ENCODE measurements at places on chromosomes 6 and 20.

GRCh38 chr20:37807471-37808232 lies 95.3 kb upstream of the VSTM2L start:
- DNase-seq = no peak

GRCh38 chr6:142280265-142280664 lies 21.5 kb upstream of the ADGRG6 start:
- DNase-seq = no peak

DNA sequence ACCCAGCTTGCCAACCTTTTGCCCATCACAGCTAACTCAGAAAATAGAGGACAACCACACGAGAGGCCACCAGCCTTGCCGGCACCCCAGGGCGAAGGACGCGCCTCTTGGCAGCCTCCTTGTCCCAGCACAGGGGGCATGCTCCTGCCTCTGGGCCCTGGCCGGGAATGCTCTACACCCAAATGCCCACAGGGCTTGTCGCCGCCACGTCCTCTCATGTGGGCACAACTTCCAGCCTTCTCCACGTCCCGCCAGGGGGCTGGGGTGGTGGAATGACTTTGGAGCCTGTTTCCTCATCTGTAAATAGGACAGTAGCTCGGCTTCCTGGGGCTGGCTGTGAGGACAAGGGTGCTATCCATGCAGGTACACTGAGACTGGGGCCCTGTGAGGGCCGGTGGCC lies 152.4 kb upstream of the MLN start:
- no peak for DNase-seq

DNA sequence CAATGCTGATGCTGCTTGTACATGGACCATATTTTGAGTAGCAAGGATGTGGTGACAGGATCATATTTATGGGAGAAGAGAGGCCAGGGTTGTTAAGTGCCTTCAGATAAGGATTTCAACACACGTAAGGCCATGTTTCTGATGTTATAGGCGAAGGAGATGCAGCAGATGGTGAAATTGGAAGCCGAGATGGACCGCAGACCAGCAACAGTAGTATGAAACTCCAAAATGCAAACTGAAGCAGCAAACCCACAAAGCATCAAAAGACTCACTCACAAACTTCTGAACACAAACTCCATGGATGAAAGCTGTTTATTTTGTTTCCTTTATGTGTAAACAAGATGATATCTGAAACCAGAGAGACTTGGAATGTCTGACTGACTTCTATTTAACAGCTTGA lies 35.6 kb upstream of the LAMP5 start:
- DNase-seq = no peak

DNA sequence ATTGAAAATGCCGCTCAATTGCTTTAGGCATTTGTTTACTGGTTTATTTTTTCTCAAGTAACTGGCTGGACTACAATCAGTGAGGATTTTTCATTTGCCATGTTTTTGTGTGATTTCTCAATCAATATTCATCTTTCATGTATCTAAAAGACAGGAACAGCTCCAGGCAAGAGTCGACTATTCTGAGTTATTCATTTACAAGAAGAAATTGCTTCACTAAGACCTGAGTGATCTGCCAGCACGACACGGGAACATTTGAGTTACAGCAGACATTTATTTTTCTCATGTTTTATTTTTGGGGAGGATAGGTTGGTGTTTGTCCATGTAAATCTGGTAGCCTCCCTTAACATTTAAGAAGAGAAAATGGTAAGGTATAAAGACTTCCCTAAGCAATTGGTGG lies 124.1 kb downstream of the CBLN4 start:
- DNase-seq = no peak

- no peak for DNase-seq
Measured at GRCh38 chr6:167053895-167054530, 54.8 kb downstream of the CEP43 start.

DNA sequence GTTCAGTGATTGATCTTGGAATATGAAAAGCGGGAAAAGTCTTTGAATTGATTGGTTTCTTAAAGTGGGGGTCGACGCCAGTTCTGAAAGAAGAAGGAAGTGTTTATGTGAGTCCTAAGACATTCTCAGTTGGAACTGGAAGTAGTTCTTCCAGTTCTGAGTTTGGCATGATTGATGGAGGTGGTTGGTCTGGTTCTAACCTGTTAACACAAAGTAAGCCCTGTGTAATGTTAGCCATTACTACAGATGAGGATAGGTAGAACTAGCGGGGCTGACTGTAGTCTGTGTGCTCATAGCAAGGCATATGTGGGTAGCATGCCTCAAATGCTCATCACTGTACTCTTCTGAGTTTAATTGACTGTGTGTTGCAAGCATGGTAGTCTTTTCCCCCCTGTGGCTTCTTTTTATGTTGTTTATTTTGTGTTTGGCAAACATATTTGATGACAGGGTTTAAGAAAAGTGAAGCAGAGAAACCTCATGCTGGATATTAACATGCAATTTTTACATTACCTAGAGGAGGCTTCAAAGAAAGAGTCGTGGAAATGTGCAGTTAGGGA lies 24.9 kb downstream of the CITED2 start:
- no peak for DNase-seq

DNA sequence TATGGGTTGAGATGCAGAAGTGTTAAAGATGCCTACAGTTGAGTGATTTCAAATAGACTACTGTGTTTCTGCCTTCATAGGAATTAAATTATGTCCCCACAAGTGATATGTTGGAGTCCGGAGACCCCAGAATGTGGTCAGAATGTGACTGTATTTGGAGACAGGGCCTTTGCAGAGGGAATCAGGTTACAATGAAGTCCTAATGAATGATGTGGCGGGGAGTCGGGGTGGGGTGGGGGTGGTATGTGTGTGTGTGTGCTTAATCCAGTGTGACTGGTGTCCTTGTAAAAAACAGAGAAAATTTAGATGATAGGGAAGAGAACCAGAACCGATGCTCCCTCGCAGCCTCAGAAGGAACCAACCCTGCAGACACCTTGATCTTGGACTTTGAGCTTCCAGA lies 448.2 kb downstream of the QKI start:
- DNase-seq = peak; percentile 49

DNA sequence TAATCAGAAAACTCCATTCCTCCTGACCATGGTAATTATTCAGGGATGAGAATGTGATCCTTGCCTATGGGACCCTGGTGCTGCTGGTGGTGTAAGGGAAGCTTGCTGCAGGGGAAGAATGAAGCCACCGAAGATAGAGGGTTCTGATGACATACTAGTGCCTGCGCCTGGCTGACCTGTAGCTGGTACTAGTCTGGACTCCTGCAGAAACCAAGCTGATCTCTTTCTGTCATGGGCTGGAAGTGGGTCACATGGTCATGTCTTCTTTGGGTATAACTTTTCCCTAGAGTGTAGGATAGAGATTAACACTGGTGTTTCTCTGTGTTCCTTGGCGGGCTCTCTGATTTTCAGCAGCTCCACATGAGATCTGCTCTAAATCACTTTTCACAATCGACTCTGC lies 8.6 kb upstream of the SLC4A11 start:
- no peak for DNase-seq

DNA sequence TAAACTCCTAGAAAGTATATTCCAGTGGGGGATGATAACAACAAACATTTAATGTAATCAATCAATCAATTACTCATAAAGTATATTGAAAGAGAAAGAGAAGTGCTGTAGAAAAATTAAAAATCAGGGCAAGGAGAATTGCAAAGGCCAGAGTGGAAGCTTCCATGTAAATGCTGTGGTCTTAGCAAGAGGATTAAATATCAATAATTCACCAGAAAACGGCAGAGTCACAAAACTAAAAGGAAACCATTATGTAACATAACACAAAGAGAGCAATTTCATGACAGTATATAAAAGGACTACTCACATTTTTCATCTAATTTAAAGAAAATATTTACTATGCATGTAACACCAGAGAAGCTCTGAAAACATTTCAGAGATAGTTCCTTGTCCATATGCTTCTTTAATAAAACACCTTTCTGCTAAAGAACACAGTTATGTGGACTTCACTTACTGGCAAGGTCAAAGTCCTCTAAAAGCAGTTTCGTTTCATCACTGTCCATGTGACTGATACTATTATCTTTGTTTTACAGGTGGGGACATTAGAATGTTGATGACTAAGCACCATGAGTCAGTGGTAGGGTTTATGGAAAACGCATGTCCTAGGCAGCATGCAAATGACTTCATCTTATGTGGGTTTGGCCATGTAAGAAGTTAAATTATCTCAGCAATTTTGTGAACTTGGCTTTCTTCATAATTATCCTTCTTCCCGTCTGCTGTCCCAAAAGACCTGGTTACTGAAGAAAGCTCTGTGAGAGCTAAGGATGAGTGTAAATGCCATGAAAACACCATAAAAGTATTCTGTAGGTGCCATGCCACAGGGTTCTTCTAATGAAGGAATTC lies 185.8 kb upstream of the TENT5A start:
- peak; percentile 94 for DNase-seq

DNA sequence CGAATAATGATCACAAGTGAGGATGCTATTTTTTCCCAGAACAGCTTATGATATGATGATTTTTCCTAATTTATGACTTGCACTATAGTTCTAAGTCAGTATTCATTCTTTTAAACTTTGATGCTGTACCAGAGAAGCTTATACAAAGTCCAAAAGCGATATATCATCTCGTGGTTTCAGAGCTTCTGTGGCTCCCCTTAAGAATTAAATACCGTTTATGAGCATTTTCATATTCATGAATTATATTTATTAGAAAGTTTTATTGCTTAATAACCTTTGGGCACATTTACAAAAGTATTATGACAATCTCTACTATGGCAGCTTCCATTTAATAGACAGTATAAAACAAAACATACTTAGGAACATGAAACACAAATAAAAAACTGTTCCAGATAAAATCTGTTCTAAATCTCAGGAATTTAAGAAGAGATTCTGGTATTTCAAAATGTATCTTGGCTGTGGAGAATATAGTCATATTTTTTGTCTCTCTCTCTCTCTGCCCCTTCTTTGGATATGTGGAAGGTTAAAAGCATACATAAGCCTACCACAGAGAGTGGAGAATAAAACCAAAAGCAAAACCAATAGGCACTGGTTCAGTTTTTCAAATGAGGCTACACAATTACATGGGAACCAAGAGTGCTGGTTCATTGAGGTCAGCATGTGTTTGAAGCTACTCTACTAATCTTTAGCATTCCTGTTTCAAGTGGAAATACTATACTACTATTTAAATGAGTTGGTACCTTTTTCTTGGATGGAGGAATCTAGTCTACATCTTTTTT lies 884.5 kb upstream of the GJE1 start:
- peak; percentile 9 for DNase-seq

DNA sequence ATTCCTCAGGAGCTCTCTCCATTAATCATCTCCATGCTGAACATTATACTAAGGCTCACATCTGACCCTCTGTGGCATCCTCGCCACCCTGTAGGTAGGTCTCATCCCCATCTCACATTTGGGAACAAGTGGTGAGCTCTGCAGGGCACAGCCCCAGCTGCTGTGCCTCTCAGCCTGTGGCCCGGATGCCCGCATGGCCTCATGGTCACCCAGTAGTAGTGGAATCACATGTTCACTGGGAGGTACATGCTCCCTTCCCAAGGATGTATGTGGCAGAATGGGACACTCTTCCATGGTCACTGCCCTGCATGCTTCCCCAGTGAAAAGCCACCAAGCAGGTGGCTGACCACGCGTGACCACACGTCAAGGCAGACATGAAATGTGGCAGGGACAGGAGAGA lies 26.3 kb upstream of the APMAP start:
- no peak for DNase-seq

DNA sequence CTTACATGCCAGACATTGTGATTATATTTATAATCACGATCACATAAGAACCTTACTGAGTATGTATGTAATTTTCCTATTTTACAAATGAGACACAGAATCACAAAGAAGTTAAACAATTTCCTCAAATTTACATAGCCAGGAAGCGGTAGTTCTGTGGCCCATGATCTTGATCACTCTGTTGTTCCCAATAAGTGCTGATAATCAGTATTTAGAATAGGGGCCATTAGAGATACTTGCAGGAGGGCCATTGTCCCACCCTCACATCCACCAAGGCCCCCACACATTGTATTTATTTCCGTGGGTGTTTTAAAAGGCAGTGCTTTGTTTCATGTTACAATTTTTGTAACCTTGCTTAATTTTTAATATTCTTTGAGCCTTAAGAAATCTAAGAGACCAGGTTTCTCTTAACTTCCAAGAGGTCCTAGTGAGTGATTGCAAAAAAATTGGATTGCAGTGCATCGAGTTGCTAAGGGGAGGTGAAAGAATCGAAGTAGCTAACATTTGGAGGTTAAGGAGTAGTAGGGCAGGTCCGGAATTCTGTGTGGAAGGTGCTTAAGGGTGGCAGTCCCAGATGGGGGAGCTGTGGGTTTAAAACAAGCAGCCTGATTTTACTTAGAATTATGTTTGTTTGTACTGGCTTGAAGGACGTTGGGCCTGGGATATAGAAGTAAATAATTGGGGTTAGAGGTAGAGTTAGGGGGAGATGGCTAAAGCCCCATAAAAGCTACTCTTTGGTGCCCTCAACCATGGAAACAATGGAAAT lies 339.4 kb downstream of the CDKAL1 start:
- DNase-seq = no peak

DNA sequence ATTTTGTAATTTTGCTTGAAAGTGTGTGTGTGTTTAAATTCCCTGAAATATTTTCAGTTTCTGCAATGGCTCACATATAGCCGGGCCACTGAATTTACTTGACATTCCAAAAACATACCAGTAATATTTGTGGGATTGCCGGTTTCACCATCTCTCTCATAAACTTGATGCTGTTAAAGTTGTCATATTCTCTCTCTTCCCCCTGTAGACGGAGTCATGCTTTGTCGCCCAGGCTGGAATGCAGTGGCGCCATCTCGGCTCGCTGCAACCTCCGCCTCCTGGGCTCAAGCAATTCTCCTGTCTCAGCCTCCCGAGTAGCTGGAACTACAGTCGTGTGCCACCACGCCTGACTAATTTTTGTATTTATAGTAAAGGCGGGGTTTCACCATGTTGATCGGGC lies 122.1 kb downstream of the TIAM2 start:
- DNase-seq = peak; percentile 96

DNA sequence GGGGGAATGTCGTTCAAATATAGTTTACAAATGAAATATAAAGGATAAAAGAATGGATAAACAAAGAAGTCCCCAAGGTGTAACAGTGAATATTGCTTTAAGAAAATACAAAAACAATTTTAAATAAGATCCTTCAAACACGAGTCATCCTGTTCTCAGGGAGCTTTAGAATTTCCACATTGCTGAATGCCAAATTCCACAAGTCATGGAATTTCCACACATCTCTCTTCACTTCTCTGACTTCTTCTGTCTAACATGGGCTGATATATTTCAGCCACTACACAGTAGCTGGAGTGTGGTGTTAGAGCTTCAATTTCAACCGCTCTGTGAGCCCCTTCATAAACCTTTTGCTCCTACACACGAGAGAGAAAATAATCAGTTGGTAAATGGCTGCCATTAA lies 28.0 kb downstream of the IL22RA2 start:
- no peak for DNase-seq

DNA sequence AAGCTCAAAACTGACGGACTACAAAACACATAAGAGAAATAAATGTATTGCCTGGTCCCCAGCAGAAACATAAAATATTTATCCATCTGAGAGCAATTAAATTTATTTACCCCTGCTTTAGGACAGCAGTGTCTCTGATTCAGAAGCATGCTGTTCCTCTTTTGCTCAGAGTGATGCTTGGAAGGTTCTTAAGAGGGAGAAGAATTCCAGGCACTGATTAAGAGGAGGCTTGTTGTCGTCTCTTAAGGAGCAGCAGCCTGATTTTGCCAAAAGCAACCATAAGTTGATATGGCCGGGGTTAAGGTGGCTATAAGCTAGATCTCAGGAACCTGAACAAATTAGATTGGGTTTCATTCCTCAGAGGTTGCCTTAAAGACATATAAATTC lies 25.8 kb downstream of the CAP2 start:
- peak; percentile 33 for DNase-seq

All from fibroblast of skin of right quadriceps (primary cell).